ENCODE measurements at places on chromosomes 12 and 14.

GRCh38 chr14:24196071-24197055 lies 1.1 kb upstream of the TM9SF1 start:
- no peak for DNase-seq

DNA sequence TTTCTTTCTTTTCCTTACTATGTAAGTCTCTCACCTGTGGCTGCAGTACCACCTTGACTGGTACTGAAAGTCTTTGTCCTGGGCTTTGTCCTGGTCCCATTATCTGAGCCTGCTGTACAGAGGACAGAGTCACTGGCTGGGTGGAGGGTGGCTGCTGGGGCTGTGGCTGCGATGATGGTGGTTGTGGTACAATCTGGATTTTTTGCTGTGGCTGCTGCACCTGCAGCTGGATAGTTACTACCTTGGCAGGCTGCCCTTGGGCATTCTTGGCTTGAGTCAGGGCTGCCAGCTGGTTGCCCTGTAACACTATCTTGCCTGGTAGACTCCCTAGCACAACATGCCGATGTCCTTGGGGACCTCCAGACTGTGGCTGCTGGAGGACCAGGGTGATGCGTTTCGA lies 27.0 kb downstream of the CHD8 start:
- DNase-seq: no peak

DNA sequence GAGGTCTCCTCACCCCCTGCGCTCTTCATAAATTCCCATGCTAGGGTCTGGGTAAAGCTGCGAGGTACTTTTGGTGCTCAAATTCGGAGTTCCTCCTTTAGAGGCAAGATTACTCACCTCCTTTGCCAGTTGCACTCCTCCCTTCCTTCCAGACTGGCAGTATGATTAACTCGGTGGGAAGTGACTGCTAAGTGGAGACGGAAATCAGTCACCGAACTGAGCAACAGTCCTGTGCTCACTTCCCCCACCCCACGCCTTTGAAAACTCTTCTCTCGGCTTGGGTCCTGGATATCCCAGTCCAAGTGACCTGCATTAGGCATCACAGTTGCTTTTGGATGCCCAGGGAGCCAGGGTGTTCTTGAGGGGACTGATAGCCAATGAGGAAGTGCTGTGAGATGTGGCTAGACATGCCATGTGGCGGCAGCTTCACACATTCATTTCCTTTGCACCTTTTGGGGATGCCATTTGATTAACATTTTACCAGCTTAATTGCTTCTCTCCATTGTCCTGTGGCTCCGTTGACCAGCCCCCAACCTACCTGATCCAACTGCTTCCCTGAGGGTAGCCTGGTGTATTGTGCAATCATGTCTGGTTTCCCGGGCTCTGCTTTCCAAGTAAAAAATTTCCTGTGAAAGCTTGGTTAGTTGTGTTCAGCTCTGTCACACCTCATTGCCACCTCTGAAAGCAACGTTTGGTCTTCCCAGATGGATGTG lies 840 bp downstream of the PNP start:
- DNase-seq: peak; percentile 31

DNA sequence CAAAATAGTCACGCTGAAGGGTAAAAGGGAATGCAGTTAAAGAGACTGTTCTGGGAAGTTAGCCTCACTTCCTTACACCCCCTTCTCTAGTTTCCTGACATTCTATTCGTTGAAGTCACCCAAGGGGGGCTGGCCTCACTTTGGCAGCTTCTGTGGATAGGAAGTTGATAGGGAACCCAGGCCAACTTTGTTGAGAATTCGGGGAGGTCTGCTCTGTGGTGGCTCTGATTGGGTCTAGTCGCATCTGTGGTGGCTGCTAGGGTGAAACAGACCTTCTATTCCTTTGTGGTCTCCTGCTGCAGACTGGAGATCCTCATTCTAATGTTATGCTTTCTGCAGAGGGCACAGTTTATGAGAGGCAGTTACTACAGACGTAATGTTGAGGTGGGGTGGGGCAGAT lies 28.8 kb upstream of the GZMB start:
- no peak for DNase-seq

DNA sequence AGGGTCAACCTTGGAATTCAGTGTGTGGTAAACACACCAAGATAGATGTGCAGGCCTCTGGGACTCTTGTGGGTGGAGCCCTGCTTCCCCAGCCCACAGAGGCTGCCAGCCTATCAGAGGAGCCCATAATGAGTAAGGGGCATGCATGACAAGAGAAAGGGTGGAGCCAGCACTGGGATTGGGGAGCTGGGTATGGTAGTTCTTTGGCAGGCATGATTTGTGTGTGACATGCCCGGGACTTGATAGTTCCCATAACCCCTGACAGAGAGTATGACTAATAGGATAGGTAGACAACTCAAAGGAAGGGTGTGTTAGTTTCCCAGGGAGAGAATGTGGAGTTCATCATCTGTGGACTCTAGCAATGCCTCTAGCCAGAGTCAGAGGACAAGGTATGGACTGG lies 143.0 kb downstream of the EMP1 start:
- DNase-seq: no peak

DNA sequence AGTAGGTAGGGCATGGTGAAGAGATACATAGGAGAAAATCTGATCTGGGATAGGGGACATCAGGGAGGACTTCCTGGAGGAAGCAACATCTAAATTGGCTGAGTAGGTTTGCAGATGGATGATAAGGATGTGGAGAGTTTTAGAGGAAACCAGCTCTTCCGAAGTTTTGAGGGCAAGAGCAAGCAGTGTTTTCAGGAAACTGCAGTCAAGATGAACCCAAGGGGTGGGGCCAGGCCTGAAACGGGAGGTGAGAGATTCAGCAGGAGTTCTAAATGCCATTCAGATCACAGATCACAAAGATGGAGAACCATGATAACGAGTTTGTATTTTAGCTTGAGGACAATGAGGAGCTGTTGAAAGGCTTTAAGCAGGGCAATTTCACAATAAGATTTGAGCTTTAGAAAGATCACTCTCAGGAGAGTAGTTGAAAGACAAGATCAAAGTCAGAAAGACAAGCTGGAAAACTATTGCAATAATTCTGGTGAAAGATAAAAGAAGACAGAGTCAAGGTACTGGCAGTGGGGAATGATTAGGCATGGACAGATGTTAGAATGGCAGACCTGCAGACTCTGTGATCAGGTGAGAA lies 70.1 kb upstream of the PLXNC1 start:
- DNase-seq: no peak

- DNase-seq: no peak
Observed at GRCh38 chr12:118946256-118946655, 35.1 kb upstream of the SRRM4 start.

DNA sequence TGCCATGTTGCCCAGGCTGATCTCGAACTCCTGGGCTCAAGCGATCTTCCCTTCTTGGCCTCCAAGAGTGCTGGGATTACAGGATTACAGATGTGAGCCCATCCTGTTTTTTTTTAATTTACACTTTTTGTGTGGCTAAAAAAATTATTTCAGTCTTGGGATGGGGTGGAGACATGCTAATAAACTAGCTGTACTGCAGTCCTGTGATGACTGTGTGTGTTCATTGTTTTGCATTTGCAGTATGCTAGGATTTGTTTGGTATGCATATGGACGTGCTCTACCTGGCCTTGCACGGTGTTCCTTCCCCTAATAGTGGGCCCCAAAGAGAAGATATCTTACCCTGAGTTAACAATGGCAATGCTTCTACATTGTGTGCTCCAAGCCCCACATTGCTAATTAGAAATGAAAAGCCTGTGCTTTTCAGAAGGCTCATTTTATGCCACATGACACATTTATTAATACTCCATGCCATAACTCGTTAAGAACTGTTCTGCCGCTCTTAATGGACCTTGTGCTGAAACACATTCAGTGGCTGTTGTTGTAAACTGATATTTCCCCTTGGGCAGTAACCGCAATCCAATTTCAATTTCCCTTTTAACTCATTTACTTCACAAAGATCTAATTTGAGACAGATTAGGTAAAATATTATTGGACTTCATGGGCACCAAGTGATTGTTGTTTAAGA lies 86.4 kb downstream of the SCN8A start:
- DNase-seq: no peak

GRCh38 chr12:88303335-88303734 lies 161.2 kb downstream of the TMTC3 start:
- DNase-seq: no peak

DNA sequence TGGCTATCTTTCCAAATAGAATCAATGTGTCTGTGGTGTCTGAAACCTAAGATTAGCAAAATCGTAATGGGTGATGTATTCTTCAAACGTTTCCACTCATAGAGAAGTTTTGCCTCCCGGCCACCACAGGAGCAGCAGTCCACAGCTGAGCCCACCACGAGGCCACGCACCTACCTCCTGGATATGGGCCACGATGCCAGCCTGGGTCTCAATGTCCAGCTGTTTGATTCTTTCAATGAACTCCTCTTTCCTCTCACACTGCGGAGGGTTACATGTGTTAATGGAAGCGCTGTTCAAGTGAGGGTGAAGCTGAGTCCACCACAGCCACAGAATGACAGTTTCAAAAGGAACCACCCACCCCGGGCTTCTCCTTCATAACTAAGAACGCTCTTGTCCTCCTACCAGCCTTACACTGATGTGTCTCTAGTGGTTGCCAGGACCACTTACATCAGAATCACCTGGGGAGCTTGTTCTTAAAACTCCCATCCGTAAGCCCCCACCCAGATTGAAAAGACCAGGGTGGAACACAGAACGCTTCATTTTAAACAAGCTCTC lies 75.3 kb downstream of the CCDC88C start:
- no peak for DNase-seq

GRCh38 chr14:51089278-51089677 lies 5.6 kb downstream of the TRIM9 start:
- DNase-seq: no peak

DNA sequence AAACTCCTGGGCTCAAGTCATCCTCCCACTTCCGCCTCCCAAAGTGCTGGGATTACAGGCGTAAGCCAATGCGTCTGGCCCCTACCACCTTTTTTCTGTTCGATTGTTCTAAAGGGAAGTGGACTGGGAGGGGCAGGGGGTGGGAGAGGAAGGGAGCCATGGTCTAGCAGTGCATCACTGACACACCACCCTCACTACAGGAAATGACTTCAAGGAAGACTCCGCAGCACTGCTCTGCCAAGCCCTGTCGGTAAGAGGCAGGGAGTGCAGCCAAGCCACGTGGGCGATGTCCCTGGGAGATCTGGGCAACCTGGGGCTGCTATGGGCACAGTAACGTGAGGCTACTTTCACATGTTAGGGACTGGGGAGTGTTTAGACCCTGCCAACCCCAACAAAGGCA lies 18.0 kb downstream of the LRRC74A start:
- peak; percentile 14 for DNase-seq

DNA sequence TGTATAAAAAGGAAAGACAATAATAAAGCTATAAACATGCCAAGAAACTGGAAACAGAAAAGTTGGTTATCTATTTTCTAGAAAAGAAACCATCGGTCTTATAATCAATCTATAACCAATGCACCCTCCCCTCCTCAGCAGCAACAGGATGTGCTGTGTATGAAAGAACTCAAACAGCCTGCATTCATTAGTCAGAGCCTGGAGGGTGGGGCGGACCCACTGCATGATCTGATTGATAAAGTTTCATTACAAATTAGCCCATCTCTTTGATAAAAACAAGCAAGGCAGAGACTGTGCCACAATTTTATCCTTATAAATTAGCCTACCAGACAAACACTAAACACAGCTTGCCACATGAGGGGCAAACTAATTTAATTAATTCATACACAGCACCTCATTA lies 448.1 kb downstream of the BCAT1 start:
- no peak for DNase-seq

- no peak for DNase-seq
Observed at GRCh38 chr14:74417611-74418010, 8.4 kb downstream of the SYNDIG1L start.

DNA sequence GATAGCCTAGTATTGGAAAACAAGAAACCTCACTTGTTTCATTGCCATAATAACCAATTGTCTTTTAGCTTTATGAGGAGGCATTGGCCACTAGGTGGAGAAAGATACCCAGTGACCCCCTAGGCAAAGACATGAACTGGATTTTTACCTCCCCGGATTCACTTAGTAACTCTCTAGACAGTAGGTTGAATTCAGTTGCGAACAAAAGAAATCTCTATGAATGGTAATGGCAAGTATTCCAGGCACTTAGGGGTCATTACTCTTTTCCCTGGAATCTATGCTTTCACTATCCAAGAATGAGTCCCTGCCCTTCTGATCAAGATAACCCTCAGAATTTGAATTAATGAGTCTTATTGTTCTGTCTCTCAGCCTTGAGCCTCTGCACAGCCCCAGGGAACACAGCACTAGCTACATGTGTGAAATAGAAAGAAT lies 29.5 kb upstream of the RHOJ start:
- no peak for DNase-seq
